ENCODE measurements at places on chromosomes 7 and 10.

DNA sequence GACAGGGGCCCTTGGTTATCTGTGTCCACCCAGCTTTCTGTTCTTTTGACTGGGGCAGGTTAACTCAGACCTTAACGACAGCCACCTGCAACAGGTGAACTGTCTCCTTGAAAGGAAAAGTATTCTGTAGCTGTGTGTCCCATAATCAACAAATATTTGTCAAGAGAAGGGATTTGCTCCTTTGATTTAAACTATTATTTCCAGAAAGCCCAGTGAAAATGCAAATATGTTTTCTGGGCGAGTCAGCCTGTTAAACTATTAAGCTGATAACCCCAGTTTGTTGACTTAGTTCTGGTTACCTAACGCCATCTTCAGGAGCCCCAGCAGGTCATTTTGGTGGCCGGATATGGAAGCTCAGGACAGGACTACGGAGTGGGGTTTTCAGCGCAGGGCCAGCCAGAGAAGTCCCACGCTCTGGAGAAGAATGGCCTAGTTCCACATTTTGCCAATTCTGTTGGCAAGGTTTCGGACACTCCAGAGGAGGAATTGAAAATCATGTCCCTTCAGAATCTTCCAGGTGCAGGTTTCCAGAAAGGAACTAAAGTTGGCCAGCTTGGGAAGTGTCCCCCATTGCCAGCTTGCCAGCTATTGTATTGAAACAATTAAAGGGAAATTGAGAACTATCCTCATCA is 54.5 kb downstream of the ADRA2A start:
- DNase-seq: no peak

DNA sequence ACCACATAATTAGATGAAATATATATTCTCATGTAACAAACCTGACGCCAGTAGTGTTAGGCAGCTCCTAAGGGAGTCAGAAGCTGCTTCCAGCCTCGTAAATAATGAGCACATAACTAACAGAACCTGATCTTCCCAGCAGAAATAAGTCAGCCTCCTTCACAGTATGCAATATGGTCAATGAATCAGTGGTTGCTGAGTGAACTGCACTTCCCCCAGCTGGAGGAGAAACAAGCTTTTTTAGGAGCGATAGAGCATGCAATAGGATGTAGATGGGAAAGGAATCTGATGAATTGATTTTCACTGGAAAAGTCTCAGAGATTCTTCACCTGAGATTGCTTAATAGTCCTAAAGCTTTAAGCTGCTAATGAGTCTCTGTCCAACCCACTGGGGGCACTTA is 337.2 kb upstream of the LRGUK start:
- no peak for DNase-seq

DNA sequence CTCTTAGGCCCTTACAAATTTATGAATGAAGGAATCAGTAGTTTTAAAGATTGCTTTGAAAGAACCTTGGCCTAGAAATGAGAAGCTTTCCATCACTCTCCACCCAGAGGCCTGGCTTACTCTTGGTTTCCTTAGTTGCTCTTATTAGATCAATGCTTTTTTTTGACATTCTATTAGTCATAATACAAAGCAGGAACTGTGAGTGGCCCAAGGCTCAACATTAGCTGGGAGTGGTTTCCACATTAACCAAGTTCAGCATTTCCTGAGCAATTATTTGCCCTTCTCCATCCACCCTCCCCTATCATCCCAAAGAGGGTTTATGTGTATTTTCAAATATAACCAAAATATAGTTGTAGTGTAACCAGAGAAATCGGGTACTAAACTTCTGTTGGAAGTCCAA is 103.4 kb upstream of the FAM204A start:
- no peak for DNase-seq

GRCh38 chr7:114158275-114158674 is 239.5 kb upstream of the PPP1R3A start:
- no peak for DNase-seq

DNA sequence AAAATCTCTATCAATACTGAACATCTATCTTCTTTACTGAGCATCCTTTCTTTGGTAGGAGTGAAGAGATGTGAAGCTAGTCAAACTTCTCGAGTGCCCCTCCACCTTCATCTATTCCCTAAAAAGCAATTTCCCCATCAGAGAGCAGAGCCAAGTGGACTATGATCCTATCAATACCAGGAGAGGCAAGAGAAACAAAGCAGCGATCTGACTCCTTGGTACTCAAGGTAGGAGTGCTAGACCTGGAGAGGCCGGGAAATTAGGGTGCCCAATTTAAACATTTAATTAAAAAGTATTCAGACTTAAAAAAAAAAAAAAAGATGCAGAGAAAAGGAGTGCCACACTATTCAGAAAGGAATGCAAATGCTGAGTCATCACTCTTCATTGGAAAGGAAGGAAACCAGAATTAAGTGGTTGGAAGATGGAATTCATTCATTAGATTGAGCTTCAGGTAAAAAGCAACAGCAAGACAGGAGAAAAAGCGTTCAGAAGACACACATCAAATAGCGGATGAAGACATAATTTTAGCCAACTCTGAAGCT is 1.6 kb downstream of the TIAL1 start:
- DNase-seq: no peak

DNA sequence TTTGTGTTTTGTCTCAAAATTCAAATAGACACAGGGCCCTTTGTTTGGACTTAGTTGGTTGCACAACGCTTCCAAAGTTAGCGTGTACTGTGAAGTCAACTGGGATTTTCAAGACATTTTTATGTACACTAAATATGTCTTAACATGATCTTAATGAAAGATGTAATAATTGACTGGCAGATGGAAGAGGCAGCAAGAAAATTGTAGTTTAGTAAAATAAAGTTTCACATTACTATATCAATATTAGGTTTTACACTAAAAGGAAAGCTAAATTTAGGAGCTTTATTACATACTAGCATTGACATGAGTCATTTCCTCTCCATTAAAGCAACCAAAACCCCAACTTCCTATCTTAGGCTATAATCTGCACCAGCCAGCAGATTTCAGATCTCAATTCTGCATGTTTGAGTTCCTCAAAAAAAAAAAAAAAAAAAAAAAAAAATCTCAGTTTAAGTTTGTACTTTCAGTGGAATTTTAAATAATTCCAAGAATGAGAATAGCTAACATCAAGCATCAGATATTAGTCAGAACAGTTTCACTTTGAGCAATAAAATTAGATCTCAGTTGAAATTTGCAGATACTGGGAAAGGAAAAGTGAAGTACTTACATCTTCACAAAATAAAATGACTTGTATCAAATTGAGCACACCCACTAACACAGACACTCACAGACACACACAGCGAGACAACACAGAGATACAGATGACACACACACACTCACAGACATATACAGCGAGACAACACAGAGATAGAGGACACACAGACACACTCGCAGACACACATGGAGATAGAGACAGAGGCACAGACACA is 346.6 kb upstream of the KLF6 start:
- no peak for DNase-seq

- DNase-seq: no peak
These were observed 143.0 kb downstream of the DIP2C start for GRCh38 chr10:546451-546850.

DNA sequence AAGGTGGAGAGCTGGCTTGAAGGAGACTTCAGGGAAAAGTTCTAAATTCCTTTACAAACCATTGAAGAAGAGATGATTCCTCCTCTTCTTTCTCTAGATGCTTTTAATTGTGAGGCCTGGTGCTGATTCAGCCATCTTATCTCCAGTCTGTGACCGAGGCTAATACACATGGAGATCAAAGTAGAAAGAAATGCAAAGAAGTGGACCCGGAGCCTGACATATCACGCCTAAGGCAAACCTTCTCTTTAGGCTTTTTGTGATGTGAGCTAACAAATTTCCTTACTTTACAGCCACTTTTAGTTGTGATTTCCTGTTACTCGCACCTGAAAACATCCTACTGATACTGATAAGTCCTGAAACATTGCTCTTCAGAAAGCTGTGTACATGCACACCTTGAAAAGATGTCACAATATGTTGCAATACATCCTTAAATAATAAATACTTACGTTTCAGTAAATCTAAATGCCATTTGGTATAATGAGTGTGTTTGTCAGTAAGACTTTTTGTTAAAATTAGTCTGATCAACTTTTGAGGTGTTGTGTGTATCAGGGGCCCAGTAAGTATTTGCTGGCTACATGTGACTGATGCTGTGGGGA is 192.4 kb downstream of the BAMBI start:
- no peak for DNase-seq

DNA sequence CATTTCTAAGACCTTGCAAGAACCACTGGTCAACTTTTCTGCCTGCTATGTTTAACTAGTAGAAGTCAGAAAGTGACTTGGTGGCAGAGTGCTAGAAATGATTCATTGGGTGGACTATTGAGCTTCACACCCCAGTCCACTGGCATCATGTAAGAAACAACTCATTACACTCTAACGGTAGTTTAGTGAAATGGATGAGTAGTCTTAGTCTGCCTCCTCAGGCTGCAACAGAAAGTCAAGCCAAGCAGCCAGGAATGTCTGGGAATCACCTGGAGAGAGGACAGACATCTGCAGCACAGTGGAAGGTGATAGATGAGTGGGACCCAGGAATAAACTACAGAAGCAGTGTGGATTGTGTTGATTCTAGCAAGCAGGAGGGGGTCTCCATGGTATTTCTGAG is 125.4 kb downstream of the AUTS2 start:
- DNase-seq: no peak

GRCh38 chr7:122402235-122402634 is 97.7 kb upstream of the FEZF1 start:
- DNase-seq: no peak

DNA sequence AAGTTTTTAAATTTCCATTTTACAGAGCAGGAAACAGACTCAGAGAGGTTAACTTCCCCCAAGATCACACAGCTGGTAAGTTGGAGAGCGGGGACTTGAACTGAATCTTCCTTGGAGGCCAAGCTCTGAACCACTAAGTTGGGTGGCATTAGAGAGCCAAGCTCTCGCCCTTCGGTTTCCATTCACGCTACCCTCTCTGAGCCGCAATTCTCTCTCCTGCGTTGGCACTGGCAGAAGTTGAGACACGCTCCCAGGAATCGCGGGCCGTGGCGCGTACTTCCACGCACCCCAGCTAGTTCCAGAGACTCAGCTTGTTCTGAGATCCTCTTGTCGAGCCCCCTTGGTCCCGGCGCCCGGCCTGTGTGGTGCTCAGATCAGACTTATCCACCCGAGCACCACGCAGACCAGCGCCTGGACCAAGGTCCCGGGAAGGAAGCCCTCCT is 29.3 kb upstream of the VAX1 start:
- no peak for DNase-seq

GRCh38 chr10:14684354-14684753 is 90.3 kb downstream of the FAM107B start:
- DNase-seq: no peak

- DNase-seq: no peak
These were observed 244.3 kb downstream of the MTERF1 start for GRCh38 chr7:91636129-91636724.

DNA sequence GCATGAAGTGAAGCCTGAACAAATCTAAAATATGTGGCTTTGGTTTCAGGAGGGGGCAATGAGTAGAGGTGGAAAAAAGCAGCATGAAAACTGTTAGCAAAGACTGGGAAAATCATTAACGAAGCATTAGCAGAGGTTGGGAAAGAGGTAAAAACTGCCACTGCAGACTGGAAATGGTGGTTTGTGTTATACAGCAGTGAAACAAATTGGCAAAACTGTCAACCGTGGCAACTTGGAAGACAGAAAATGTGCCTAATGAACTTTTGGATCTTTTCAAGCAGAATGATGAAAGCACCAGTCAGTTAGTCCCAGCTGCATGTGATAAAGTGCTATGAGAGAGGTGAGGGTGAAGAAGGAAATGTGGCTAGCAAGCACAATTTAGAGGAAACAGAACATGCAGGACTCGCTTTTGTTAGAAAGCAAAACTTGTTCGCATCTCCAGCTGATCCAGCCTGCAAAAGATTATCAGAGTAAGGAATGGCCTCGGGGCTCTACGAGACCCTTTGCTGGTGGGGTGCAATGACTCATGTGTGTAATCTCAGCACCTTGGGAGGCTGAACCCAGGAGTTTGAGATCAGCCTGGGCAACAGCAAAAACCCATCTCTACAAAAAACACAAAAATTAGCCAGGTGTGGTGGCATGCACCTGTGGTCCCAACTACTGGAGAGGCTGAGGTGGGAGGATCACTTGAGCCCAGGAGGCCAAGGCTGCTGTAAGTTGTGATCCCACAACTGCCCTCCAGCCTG is 45.7 kb downstream of the SKIDA1 start:
- no peak for DNase-seq

GRCh38 chr7:12703881-12704280 is 16.4 kb downstream of the ARL4A start:
- DNase-seq: no peak

- DNase-seq: no peak
These were observed 74.9 kb downstream of the CLIP2 start for GRCh38 chr7:74364061-74364460.

DNA sequence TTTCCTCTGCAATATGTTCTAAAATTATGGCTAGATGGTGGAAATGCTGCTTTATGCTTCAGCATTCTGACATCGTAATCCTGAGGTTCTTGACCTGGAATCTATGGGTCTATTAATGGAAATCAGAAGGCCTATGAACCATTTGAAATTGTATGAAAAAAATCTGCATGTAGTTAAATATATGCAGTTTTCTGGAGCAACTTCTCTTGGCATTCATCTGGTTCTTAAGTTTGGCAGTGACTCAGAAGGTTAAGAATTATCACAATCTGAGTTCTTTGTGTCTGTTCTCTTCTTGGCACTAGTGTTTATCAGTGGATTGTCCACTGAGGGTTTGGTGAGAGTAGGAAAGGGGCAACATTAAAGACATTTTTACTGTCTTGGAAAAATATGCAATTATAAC is 71.1 kb upstream of the FZD1 start:
- DNase-seq: no peak

DNA sequence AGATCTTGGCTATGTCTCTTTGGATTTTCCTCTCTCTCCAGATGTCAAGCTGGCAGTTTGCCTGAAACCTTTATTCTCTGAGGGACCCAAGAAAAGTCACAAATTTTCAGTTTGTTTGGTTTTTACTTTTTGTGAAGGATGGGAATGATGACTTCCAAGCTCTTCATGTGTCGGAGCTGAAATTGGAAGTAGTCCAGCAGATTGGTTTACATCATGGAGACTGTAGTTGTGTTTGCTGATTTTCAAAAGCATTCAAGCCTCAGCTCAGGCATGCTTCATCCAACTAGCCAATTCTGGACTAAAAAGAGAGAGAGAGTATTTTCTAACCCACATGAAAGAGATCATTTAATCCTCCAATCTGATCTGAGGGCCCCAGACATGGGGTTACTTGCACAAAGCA is 326.2 kb upstream of the AUTS2 start:
- DNase-seq: no peak

GRCh38 chr10:124696446-124697392 is 47.5 kb downstream of the FAM53B start:
- peak; percentile 54 for DNase-seq

DNA sequence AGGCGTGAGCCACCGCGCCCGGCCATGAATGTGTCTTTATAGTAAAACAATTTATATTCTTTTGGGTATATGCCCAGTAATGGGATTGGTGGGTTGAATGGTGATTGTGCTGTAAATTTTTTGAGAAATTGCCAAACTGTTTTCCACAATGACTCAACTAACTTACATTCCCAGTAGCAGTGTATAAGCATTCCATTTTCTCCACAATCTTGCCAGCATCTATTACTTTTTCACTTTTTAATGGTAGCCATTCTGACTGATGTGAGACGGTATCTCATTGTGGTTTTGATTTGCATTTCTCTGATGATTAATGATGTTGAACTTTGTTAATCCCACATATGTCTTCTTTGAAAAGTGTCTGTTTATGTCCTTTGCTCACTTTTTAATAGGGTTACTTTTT is 1187.9 kb downstream of the XPNPEP1 start:
- no peak for DNase-seq

GRCh38 chr7:47231627-47232026 is 350.3 kb downstream of the TNS3 start:
- no peak for DNase-seq
